ENCODE measurements at places on chromosomes 11 and 22.

GRCh38 chr11:70825893-70826540 is 426.4 kb downstream of the SHANK2 start:
- DNase-seq = no peak

DNA sequence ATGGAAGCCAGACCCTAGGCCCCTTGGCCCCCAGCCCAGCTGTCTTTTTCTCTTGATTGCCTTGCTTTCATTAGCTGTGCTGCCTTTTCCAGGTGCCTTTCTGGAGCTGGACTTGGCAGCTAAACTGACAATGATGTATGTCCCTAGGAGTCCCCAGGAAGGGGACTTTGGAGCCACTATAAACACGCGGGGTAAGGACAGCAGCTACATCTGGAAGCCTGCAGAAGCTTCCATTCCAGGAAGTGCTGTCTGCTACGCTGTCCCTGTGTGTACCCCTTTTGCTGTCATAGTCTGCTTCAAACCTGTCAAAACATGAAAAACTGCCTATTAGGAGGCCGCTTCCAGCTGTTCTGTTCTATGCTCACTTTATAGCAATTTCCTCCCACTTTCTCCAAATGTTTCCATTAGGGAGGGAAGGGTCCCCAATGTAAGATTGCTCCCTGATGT is 153.3 kb upstream of the RAG2 start:
- DNase-seq = no peak

GRCh38 chr11:72283947-72284346 is 40.0 kb upstream of the PHOX2A start:
- DNase-seq = no peak

DNA sequence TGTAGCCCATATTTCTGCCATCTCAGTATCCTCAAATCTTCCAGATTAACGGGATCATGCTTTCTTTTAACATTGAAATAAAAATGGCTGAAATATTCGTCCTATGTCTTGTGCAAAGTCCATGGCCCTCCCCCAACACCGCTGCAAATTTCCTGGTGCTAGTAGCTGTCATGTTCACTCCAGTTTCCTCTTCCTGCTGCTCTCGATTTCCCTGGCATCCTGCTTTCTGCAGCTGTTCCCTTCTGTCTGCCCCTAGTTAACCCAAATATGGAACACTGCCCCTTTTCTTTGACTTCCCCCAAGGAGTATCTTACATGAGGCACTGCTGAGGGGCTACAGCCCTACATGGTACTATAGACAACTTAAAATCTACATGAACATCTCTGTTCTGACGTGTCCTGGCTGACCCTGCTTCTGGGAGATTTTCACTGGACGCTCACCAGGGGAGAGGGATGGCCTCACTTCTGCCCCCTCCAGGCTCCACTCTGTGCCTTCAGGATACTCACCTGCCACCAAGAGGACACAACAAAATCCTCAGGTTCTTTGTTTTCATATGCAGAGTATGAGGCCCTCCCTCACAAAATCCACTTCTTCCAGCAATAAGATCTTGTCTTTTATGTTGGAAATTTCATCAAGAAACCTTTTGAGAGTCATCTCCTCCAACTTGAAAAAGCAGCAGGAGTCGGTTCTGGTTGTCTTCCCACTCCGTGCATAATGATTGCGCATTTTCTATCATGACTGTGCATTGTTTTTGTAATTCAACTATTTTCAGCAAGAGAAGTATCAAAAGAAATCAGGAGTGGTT is 29.5 kb upstream of the SCUBE2 start:
- no peak for DNase-seq

DNA sequence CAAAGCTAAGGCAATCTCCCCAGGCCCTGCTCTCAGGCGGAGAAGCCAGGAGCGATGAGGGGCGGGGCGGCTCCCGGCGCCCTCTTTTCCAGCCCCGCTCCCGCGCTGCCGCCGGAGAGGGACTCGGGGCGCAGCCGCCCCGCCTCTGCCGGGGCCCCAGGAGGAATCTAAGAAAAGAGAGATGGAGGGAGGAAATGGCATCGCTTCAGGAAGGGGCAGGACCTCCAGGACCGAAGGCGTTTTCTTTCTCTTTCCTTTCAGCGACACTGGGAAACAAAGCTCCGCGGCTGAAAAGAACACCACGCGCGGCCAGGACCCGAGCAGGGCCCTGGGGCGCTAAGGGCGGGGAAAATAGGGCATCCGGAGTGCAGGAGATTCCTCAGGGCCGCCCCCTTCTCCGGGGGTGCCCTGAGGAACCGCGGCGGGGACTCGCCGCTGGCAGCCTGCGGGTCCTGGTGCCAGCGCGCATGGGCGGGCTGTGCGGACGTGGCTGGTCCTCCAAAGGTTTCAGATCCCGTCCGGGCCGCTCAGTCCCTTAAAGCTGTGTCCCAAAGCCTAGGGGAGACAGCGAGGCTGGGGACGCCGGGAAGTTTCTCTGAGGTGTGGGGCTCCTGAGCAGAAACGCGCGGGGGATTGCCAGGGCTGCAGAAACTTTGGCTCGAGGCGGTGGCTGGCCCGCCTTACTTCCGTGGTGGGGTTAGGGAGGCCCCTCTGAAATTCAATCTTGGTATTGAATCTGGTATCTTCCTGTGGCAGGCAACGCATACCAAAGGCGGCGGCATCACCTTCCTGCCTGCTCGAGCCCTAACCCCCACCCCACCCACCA is 2.8 kb upstream of the BSX start:
- DNase-seq = no peak

- DNase-seq = no peak
Measured at GRCh38 chr11:114061048-114061680, 1.7 kb downstream of the ZBTB16 start.

- no peak for DNase-seq
Measured at GRCh38 chr11:36929401-36929800, 331.4 kb upstream of the RAG2 start.

GRCh38 chr22:35576671-35577070 is 36.0 kb downstream of the RASD2 start:
- no peak for DNase-seq

GRCh38 chr11:95888852-95889251 is 35.1 kb downstream of the MTMR2 start:
- no peak for DNase-seq
